Right hindlimb (tissue), 1 donor: ENCODE measurements at places on chromosomes 6 and 20.

- DNase-seq = no peak
Measured at GRCh38 chr6:47237196-47237595, 72.5 kb downstream of the TNFRSF21 start.

- no peak for DNase-seq
Measured at GRCh38 chr6:12916006-12916405, 199.4 kb downstream of the PHACTR1 start.

GRCh38 chr6:143522039-143522600 lies 10.6 kb upstream of the FUCA2 start:
- no peak for DNase-seq

DNA sequence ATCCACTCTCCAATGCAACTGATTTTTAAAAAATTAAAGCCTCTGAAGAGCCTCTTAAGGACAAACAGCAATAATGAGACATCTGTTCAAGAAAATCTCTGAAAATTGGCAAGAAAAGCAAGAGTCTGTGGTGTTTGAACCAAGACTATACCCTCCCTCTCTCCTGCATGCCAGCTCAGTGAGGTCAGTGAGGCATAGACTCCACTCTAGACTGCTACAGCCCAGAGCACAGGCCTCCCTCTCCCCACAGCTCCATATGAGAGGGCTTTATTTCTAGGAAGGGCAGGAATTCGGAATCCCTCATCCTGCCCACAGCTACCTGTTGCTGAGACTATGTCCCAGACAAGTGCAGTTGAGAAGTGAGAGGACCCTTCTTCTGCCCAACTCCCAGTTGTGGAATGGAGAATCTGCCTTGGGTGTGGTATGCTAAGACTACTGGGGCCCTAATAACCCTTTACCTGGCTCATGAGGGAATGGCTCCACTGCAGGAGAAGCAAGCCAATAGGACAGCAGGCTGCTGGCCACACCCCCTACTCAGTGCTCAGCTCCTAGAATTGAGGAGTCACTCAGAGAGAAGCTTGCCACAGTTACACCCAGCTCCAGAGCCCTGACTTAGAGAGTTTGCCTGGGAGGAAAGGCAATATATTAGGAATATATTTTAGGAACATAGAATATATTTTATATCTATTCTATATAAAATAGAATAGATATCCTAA lies 22.7 kb upstream of the HLA-DQA1 start:
- no peak for DNase-seq

- DNase-seq = no peak
Measured at GRCh38 chr6:80543598-80544222, 437.2 kb downstream of the BCKDHB start.

- no peak for DNase-seq
Measured at GRCh38 chr6:1809291-1809988, 199.7 kb downstream of the FOXC1 start.

GRCh38 chr6:7073821-7074525 lies 33.8 kb upstream of the RREB1 start:
- DNase-seq = no peak

GRCh38 chr6:53999088-53999755 lies 112.0 kb upstream of the MLIP start:
- DNase-seq = no peak
